Hindlimb muscle (tissue), 1 donor: ENCODE measurements at places on chromosomes 6 and 20.
A peak's percentile ranks its signal among the peaks of the same experiment; 100 is the strongest.

DNA sequence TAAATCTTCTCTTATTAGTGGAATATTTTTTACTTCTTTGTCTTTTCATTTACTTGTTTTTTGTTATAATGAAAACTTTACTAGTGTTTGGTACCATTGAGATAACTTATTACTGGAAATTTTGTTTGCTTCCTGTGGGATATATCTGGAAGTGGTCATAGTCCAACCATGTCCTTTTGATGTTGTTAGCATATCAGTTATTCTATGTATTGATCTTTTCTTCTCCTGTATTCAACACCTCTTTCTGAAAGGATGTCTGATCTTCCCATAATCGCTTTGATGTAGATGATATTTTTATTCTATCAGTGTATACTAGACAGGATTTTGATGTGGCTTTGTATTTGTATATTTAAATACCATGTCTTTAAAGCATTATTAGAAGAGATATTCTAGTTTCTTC lies 17.0 kb downstream of the ZNF451 start:
- DNase-seq, result no peak

DNA sequence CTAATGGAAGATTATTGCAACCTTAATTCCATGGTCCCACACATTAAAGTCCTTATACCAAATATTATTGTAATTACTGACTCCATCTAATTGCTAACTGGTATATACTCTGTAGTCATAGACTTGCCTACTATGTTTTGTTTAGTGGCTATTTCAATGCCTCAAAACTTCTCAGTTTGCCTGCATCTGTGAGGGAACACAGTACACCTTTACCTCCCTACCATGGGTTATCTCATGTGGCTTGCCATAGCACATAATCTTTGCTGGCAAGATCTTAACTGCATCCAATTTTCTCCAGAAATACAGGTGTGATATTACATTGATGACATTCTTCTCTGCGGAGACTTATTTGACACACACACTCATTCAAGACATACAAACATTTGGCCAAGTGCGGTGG lies 107.1 kb upstream of the ZNF184 start:
- DNase-seq, result no peak

DNA sequence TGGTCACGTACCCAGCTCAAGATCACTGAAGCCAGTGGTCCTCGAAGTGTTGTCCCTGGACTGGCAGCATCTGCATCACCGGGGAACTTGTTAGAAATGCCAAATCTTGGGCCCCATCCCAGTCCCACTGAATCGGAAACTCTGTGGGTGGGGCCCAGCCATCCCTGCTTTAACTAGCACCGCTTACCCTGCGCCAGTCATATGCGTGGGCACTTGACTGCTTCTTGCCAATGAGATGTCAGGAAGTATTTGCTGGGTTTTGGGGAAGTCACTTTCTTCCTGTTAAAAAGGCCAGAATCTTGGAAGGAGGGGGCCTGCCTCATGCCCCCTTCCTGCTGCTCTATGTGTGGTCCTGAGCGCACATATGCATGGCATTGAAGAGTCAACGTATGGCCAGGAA lies 11.7 kb upstream of the SULF2 start:
- no peak for DNase-seq

DNA sequence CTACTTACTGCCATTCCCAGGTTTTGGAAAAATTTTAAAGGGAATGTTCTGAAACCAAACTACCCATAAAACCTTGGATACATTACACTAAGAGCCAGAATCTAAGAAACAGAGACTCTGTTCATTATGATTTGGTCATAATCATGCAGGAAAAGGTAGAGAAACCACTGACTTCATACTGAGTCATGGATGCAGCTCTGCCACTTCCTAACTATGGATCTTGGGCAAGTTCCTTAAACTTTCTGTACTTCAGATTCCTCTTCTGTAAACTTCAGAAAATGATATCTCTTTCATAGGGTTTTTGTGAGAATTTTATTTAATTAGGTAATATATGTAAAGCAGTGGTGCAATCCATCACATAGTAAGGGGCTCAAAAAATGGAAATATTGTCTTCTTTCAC lies 20.0 kb downstream of the PLA2G7 start:
- no peak for DNase-seq

DNA sequence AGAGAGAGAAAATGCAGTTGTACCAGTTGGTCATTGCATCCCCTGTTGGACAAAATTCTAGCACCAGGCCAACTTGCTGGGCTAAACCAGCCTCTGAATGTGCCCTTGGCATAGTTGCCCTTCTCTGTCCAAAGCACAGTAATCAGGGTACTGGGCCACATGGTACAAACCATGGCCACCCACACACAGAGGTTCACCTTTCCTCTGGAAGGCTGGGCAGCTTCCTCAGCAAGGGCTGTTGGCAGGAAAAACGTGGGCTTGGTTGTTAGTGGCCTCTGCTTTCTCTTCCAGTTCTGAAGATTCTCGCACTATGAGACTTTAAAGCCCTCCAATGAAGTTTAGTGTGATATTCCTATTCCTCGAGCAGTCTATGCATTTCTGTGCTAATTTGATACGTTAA lies 706 bp downstream of the DDO start:
- DNase-seq, result no peak

GRCh38 chr6:26362093-26362835 lies 2.7 kb upstream of the BTN3A2 start:
- DNase-seq, result no peak

DNA sequence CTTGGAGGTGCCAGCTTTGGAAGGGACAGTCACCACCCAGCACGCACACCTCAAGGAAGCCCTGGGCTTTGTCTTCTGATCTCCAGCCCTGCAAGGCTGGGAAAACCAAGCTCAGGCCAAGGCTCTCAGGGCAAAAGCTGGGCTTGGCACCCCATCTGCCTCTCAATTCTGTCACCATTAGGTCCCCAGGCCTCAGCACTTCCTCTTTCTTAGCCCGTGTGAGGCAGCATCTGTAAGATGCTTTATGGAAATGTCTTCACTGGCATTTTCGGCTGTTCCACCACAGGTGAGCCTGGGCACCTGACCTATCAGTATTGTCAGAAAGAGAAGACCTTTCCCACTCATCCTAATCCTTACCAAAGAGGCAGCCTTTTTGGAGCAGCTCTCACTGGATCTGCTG lies 24.6 kb downstream of the GMEB2 start:
- no peak for DNase-seq

DNA sequence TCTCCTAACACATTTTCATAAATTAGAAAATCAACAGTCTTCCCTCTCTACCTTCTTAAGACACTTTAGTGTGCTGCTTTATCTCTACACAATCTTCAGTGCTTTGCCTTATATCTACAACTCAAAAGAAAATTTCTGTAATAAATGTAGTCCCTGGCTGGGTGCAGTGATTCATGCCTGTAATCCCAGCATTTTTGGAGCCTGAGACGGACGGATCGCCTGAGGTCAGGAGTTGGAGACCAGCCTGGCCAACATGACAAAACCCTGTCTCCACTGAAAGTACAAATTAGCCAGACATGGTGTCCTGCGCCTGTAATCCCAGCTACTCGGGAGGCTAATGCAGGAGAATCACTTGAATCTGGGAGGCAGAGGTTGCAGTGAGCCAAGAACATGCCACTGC lies 9.7 kb upstream of the EDN1 start:
- DNase-seq, result no peak

GRCh38 chr6:150036081-150036480 lies 10.7 kb upstream of the RAET1L start:
- DNase-seq, result no peak

DNA sequence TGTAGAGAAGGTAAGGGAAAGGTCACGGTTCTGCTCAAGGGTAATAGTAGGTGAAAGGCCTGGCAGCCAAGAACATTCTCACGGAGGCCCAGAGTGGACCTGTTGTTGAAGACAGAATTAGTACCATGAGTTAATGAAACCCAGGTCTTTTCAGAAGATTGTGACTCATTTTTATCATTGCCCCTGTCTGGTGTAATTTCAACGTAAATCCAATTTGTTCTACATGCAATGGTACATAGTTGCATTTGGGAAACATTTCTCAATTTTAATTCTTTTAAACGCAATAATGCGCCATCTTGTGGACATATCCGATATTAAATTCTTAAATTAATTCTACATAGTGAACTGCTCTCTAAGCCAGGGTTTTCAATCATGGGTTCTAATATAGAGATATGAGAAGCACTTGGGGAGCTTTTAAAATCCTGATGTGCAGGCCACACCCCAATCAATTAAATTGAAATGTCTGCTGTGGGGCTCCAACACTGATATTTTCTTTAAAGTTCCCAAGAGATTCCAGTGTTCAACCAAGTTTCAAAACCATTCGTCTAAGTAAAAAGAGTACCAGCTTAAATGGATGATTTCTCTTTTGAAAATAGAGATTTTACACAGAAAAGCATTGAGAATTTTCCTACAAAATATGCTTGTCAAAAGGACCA lies 257.4 kb downstream of the PLCB1 start:
- DNase-seq, result peak; percentile 36

GRCh38 chr6:6654599-6655575 lies 66.4 kb downstream of the LY86 start:
- no peak for DNase-seq

DNA sequence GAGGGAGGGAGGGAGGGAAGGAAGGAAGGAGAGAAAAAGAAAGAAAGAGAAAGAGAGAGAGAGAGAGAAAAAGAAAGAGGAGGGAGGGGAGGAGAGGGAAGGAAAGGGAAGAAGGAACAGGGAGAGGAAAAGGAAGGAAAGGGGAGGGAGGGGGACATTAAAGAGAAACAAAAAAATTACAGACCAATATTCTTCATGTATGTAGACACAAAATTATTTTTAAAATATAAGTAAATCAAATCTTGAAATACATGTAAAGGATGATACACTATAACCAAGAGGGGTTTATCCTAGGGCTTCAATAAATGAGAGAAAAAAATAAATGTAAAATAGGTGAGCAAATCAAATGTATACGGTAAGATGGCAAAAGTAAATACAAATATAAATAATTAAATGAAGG lies 71.2 kb upstream of the TMEM244 start:
- no peak for DNase-seq

DNA sequence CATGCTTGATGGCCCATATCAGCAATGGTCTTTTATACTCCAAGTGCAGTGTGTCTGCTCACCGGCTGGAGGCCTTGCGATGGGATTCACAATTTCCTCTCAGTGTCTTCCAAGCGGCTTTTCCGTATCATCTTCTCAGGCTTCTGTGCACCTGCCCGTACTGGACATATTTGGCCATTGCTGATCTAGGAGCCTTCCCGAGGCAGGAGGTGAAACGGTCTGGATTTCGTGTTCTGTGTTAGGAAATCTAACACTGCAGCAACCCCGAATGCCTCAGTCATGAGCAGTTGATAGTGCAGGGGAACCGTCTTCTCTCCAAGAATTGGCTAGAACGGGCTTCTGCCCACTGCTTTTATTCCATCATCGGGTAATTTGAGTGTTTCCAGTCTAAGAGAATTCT lies 60.5 kb downstream of the PPP1R14C start:
- DNase-seq, result no peak
